ENCODE measurements at places on chromosomes 6 and 20. TPM values are rescaled to one million over a fixed set of nuclear protein-coding genes. Genes with fewer than 3 reads are reported as not detected.

The VSX1 gene
- not detected for total RNA-seq

The SYCP2 gene
- 0.82 TPM for total RNA-seq

DNA sequence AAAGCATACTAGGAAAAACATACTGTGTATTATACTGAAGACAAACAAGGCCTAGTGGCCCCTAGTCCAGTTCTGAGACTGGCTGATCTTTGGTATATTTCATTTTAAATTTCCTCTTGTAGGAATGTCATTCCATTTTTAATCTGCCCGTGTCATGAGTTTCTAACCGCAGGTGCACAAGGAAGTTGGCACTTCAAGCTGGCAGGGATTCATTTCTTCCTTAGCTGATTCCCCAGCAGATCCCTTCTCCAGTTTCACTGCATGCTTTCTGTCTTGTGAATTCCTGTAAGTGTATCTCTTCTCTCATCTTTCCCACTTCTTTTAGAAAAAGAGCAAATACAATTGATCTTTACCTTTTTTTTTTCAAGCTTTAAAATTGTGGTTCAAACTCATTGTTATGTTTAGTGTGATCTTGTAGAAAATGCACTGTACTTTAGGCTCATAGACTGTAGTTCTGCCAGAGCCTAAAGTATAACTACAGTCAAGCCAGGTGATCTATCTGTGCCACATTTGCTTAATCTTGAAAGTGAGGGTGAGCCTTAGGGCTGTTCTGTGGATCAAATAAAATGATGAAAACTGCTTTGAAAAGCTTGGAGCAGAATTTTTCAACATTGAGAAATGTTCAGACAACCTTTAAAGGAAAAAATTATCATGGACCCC lies 37.0 kb downstream of the RNF217 start:
- peaks cover 25% of the 10 kb centered on the region for H3K4me1 ChIP-seq
- no peak for DNase-seq
- H3K36me3 ChIP-seq, result no peaks in the 10 kb centered on the region
- H3K27me3 ChIP-seq, result no peaks in the 10 kb centered on the region
- H3K27ac ChIP-seq, result no peak overlapping the region

DNA sequence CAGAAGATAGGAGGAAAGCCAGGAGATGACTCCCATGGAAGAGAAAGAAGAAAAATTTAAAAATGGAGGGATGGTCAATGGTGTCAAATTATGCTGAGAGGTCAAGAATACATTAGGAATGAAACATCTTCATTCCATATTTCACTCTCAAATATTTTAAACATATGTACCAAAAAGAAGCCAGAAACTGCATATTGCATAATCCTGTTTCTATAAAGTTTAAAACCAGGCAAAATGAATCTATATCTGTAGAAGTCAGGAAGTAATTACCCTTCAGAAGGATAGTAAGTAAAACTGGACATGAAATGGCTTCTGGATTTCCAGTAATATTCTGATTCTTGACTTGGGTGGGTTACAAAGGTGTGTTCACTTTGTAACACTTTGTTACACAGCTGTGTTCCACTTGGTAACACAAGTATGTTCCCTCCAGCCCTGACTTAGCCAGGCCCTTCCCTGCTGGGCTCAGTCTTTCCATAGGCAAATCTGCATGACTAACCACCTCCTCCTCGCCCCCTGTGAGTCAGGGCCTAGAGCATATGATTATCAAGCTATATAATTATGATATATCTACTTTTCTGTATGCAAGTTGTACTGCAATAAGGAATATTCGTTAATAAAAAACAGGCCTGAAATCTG lies 20.2 kb upstream of the C6orf141 start:
- no peaks in the 10 kb centered on the region for H3K27me3 ChIP-seq
- no peaks in the 10 kb centered on the region for H3K36me3 ChIP-seq
- no peak overlapping the region for H3K27ac ChIP-seq
- no peak overlapping the region for H3K4me3 ChIP-seq
- no peaks in the 10 kb centered on the region for H3K4me1 ChIP-seq
- no peak for DNase-seq

GRCh38 chr6:113733381-113733780 lies 123.8 kb upstream of the MARCKS start:
- DNase-seq, result no peak
- H3K27ac ChIP-seq, result peak overlapping the region; percentile 35
- H3K36me3 ChIP-seq, result no peaks in the 10 kb centered on the region
- peaks cover 26% of the 10 kb centered on the region for H3K4me1 ChIP-seq

DNA sequence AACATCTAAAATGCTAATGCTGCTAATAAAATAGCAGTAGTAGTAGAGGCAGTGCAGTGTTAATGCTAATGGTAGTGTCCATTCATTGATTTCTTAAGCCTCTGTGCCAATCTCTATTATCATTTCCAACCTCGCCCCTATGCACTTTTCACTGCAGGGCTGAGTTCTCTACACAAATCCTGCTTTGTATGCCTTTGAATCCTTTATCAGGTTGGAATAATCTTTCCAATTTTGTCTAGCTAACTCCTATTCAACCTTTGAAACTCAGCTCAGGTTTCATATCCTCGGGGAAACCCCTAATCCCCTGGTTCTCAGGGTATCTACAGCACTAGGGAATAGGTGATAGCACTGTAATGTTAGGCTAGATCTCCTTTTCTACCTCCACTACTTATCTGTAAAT lies 284.0 kb upstream of the RUNX2 start:
- H3K27ac ChIP-seq, result no peak overlapping the region
- H3K4me1 ChIP-seq, result no peaks in the 10 kb centered on the region
- no peaks in the 10 kb centered on the region for H3K36me3 ChIP-seq
- no peaks in the 10 kb centered on the region for H3K27me3 ChIP-seq
- DNase-seq, result no peak
- no peak overlapping the region for H3K4me3 ChIP-seq

- DNase-seq, result no peak
- no peak overlapping the region for H3K4me3 ChIP-seq
- no peaks in the 10 kb centered on the region for H3K27me3 ChIP-seq
These were observed 48.4 kb upstream of the THEMIS start for GRCh38 chr6:127949251-127949650.

All from heart left ventricle (tissue), 16 donors.